ENCODE measurements at places on chromosomes 6 and 20. TPM values are rescaled to one million over a fixed set of nuclear protein-coding genes. Genes with fewer than 3 reads are reported as not detected.

Gene BRPF3
- total RNA-seq = 26.5 TPM

Gene ADTRP
- total RNA-seq = 0.48 TPM

DNA sequence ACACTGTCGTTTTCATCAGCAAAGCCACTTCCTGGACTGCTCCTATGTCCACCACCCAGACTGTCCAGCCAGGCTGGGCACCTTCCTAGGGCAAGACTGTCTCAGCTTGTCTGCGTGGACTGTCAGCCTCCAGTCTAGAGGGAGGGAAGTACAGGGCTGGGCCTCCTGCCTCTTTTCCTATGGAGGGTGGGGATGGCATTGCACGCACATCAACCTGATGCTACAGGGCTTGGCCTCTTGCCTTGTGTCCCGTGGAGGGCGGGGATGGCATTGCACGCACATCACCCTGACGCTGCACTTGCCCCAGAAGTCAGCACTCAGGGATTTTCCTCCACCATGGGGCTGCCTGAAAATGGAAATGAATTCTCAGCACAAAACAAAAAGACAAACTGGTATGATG lies 304.2 kb upstream of the CDH4 start:
- DNase-seq = no peak

GRCh38 chr20:740162-740561 lies 28.1 kb downstream of the SLC52A3 start:
- no peak for DNase-seq

DNA sequence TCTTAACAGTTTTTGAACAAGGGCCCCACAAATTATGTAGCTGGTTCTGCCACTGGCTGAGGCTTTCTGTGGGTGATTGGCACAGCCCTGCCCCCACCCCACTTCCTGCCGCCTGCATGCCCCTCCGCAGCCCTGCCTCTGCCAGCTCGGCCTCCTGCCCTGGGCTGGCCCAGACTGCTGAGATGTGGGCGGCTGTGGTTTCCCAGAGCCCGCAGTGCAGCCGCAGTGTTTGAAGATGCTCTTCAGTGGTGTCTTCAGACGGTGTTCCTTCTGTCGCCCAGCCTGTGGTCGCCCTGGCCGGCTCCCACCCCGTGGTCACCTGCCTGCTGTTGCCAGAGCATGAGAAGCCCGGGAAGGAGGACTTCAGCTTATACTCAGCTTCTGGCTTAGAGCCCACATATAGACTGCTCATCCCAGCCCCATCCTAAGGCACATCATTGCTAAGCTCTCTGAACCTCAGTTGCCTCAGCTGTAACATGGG lies 154.3 kb downstream of the VEGFA start:
- DNase-seq = no peak

DNA sequence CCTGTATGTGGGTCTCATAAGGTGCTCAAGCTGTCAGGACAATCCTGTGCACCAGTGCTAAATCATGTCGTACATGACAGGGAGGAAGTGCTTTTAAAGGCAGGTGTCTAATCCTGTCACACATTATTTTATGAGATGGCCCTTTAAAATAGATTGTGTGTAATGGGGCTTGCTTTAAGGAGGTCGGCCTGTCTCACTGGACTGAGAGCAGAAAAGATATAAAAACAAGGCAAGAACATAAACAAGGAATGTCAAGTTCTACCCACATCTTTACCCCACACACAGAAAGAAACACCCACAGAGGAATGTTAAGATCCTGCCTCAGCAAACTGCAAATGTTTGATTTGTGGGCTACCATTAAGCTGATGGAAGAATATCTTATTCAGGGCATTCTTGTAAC lies 279.0 kb downstream of the FOXA2 start:
- DNase-seq = no peak
